ENCODE measurements at places on chromosomes 1 and 21.

DNA sequence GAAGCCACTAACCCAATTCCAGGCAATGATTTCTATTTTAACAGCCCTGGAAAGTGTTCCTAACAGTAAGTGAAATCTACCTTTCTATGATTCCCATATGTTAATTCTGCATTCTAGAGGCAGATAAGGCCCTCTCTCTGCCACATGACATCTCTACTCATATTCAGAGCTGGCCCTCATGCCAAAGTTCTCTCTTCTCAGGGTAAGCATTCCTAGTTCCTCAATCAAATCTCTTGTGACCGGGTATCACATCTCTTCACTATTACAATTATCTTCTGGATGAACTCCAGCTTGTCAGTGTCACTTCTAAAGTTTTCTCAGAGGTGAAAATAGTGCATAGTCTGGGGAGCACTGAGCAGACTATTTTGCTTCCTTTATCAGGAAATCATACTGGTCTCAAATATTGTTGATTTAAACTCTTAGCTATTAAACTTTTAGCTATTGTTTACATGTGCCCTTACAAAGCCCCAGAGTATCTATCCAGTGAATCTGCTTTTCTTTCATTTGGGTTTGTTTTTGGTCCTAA, 66.4 kb upstream of the TNFSF18 start:
- no peak for DNase-seq

- DNase-seq = peak; percentile 98
Measured at GRCh38 chr1:39825432-39825941, 36.8 kb upstream of the BMP8B start.

- peak; percentile 69 for DNase-seq
Measured at GRCh38 chr1:226939438-226940028, 561 bp upstream of the COQ8A start.

DNA sequence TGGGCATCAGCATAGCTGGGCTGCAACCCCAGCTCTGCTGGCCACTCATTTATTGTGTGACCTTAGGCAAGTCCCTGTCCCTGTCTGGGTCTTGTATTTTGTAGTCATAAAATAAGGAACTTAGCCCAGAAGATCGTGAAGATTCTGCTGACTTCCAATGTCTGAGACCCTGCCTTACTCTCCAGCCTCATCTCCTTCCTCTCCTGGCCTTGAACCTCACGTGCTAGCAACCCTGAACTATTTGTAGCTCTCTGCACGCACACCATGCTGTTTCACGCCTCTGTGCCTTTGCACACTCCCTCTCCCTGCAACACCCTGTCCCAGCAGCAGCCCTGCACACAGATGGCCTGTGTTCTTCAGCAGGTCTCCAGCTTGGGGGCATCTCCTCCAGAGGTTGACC, 121.1 kb downstream of the LACTBL1 start:
- DNase-seq = no peak

DNA sequence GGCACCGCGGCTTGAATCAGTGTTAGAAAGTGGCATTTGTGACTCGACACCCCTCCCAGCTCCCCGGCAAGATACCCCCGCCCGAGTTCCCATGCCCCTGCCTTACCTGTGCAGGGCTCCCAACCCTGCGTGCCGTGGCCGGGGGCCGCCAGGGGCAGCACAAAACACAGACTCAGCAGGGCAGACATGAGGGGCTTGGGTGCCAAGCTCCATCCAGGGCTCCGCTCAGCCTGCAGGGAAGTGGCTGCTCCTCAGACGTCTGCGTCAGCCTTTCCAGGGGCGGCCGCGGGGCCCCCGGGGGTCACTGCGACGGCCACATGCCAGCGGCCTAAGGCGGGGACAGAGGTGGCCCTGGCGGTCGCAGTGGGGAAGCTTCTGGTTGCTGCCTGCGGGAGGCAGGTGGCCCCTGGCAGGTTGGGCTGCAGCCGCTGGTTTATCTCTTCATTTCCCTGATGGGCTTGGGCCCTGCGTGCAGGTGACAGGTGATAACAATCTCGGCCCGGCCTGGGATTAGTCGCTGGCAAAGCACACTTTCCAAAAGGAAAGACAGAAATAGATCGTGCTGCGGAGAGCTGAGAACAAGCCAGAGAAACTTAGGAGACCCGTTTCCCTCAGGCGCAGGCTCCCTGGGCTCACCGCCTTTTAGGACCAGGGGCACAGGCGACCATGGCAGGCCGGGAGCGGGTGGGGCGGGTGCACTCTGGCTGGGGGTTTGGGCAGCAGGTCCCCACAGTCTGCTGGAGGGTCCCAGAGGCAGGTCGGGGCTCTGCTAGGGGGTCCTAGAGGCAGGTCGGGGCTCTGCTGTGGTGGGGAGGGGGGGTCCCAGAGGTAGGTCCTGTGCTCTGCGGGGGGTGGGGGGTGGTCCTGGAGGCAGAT, at the start of gene TSPEAR:
TSPEAR (minus strand) TSS at position 246 of the 876 bp plus-strand sequence; CDS start at position 188, 58 bp downstream.
- DNase-seq = peak; percentile 73
